ENCODE measurements at places on chromosomes 6 and 20. TPM values are rescaled to one million over a fixed set of nuclear protein-coding genes. Genes with fewer than 3 reads are reported as not detected.

GRCh38 chr6:113276601-113277000 is 580.5 kb upstream of the MARCKS start:
- no peak for DNase-seq

DNA sequence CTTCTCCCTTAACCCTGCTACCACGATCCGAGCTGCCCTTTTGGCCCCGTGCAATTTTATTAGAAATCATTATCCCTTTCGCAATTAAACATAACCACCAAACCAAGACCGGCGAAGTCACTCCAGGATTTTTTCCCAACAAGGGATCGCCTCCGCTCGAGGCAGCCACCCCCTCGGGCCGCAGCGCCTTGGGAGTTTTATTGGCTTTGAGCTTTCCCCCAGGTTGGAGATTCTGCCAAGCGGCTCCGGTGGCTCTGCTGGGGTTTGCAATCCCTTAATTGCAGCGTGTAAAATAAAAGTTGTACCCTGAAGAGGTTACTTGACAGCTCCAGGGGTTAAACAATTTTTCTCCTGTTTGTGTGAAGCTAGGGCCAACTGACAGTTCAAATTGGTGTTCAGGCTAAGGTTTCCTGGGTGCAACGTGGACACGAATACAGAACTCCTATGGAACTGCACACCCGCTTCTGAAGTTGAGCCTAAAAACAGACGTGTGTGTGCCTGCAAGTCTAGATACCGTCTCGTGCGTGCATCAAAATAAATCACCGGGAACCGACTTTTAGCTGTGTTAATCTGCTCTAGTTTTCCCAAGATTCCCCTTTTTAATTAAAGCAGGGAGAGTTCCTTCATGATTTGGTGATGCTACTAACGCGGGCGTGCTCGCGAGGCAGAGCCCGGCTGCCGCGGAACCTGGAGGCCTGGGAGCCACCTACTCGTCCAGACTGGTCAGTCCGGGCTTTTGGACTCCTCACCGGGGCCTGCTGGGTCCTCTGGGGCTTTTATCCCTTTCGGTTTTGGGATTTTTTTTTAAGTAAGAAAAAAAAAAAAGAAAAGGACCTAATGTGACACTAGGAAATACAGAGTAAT is 975 bp upstream of the TFAP2A start:
- no peak for DNase-seq

GRCh38 chr6:112296694-112297093 is 42.3 kb upstream of the LAMA4 start:
- DNase-seq = no peak

DNA sequence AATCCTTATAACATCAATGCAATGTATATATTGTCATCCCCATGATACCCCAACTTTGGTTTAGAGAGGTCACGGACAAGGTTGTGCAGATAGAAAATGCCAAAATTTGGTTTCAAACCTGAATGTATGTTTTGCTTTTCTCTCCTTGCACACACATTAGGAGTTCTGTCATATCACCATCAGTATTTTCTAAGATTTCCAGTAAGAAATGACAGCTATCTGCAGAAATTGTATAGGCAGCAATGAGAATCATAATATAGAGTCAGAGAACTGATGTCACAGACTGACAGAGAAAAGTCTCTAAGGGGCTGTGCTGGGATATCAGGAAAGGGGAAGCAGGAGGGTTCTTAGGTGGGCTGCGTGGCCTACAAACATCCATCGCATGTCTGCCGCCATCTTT is 140.0 kb downstream of the AKAP7 start:
- no peak for DNase-seq

GRCh38 chr6:72857791-72858585 is 236.1 kb downstream of the KCNQ5 start:
- no peak for DNase-seq

GRCh38 chr20:46121184-46121930 is 3.2 kb downstream of the CD40 start:
- DNase-seq = no peak

GRCh38 chr20:45366631-45367030 is 3.7 kb downstream of the SYS1 start:
- DNase-seq = no peak

- no peak for DNase-seq
Observed at GRCh38 chr6:113416170-113416569, 441.0 kb upstream of the MARCKS start.

DNA sequence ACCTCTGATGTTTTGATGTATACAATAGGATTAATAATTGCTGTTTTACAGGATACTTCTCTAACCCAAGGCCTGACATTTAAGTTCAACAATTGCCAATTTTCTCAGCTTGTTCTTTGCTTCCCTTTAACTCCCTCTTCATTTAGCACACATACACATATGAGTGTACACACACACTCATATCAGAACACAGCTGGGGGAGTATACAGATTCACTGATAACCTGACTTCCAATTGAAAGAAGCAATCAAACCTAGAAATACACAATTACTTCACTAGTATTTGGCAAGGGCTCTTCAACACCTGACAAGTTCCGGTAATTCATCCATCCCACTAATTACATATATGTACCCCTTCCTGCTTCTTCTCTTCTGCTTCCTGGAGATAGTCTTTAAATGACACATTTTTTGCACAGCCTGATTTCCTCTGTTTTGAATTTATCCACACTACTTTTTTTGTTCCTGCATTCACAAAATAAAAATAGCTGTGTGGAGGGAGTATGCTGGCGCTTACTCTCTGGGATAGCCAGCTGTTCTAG is 11.2 kb downstream of the UST start:
- no peak for DNase-seq

DNA sequence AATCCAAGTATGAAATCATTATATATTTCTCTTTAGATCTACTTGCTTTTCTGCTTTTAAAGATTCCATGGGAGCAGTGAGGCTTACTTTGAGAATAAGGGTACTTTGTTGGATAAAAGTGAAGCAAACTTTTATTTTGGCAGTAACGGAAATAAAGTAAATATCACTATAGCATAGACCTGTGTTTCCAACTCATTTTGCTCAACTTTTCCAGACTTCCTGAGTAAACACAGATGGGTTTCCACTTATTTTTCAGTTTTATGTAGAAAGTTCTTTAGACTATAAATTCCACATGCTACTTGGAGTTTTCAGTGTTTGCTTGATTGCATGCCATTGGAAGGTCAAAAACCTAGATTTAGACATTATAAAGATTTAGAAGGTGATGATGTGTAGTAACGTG is 6.2 kb downstream of the STX16 start:
- DNase-seq = no peak

GRCh38 chr20:11882651-11883050 is 35.0 kb upstream of the BTBD3 start:
- no peak for DNase-seq

- no peak for DNase-seq
Observed at GRCh38 chr6:135633573-135633972, 136.0 kb upstream of the AHI1 start.

Gene CCN2
- total RNA-seq = 52.0 TPM

Gene FAM83B
- total RNA-seq = 0.19 TPM

Measured in heart right ventricle (tissue), 16 donors.